ENCODE measurements at places on chromosomes 6 and 20.

DNA sequence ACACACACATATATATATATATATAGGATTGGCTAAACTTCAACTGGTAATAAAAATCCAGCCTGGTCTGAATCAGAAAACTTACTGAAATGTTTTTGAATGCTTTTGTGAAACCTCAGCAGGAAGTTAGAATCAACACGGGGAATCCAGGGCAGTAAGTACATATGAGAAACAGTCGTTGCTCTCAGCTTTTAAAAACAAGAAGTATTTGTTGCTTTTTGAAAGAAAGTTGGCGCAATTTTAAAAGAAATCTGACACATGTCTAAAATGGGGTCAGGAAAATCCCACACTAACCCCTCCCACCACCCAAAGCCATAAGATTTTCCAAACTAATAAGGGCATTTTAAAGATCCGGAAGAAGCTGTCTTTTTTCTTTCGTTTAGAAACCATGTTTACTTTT is 11.5 kb upstream of the CCDC170 start:
- DNase-seq: no peak

DNA sequence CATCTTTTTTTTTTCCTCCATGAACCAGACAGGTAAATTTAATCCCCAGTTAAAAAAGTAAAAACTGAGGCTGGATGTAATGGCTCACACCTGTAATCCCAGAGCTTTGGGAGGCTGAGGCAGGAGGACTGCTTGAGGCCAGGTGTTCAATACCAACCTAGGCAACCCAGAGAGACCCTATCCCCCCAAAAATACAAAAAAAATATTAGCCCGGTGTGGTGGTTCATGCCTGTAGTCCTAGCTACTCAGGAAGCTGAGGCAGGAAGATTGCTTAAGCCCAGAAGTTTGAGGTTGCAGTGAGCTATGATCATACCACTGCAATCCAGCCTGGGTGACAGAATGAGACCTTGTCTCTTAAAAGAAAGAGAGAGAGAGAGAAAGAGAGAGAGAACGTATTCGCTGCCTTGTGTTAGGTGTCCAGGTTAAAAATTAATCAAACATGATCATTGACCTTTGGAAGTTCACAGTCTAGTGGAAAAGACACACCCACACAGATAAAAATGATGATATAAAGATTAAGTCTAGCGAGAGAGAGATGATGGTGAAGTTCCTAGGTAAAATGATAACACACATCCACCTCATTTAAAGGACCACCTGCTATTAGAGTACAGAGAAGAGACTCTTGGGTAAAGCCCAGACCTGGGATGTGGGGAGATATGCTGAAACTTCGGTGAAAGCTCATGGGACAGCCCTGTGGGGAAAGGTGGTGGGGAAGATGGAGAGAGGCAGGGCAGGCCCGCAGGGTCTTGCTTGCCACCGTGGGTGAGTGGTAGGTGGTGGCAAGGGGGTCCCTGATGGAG is 4.8 kb upstream of the NHSL1 start:
- peak; percentile 64 for DNase-seq

DNA sequence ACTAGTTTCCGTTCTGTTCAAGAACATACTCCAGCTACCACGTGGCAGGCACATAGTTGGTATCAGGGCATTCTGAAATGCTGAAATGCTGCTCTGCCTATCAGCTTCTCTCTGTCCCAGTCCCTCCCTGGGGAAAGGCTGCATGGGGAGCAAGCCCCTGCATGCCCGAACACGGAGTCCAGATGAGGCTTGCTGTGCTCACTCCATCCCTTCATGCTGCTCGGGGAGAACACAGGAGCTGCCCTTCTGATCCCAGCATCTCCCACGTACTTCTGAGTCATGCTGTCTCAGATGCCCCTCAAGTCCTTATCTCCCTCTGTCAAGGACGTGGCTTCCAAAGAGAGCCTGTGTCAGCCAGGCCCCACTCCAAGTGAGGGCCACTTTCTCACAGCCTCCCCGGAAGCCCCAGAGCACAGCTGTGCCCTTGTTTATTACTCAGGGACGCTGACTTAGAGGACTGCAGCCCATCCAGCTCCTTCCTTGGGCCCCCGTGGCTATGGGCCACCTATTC is 29.4 kb downstream of the THBS2 start:
- no peak for DNase-seq

DNA sequence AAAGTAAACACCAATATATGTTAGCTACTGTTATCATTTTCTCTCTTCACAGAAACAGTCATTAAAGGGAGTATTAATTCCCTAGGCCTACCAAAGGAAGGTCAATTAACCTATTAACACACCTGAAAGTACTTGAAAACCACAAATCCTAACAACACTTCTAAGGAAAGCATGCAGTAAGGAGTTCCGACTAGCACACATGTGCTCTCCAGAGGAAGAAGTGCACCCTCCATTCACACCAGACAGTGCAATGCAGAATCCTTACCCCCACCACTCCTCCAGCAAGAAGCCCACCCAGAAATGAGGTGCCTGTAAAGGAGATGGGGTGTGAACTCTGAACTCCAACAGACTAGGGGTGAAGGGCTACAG is 58.7 kb downstream of the EPB41L2 start:
- no peak for DNase-seq

DNA sequence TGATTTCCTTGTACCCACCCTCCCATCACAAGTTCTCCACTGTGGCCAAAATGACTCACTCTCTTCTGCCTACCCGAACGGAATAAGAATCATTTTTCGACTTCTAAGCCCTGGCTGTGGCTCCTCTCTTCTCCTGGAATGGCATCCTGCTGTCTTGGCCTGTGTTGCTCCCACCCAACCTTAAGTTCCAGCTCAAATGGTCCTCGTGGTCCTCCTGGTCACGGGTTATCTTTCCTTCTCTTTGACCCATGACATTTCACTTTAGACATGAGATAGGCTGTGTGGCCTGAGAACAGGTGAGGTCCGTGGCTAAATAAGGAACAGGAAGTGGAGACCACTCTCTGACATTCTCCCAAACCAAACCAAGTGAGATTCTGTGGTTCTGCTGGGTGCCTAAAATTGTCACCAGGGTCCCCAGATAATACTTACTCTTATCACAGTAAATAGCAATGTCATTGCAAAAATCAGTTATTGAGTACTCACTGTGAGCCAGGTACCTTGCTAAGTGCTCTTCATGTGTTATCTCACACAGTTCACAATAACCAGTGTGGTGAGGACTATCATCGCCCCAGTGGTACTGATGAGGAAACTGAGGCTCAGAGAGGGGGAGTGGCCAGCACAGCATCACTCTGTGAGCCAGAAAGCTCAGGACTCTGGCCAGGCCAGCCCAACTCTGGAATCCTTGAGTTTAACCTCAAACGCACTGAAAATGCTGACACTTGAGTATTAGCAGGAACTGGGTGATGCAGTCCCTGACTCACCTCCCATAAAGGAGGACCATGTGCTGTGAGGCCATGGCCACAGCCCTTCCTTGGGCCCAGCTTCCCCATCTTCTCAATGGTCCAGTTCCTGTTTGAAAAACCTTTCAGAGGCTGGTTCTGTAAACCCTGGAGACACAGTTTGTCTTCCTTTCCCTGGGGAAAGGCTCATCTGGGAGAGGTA is 74.8 kb upstream of the SIRPA start:
- DNase-seq: no peak

- no peak for DNase-seq
Measured at GRCh38 chr6:45895569-45895968, 120.1 kb downstream of the CLIC5 start.

- DNase-seq: no peak
Measured at GRCh38 chr6:24610672-24611071, 35.3 kb downstream of the KIAA0319 start.

Data from epithelial cell of proximal tubule (primary cell).